ENCODE measurements at places on chromosomes 2 and 18.
A peak's percentile ranks its signal among the peaks of the same experiment; 100 is the strongest.

- no peak for DNase-seq
These were observed 34.1 kb downstream of the INO80D start for GRCh38 chr2:206051912-206052311.

DNA sequence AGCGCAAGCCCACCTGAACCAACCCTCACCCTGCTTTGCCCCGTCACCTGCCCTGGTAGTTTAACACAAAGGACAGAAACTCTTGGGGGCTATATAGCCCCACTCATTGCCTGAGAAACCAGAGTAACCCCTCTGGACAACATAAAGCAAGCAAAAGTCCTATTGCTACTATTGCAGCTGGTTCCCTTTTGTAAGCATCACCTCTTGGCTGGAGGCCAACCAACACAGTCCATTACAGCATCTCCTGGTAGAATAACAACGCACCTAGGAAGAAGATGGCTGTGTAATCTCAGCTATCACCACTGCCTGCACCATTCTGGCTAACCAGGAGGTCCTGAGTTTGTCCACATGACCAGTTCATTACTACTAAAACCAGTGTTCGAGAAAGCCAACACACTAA lies 36.4 kb downstream of the FLACC1 start:
- DNase-seq, result no peak

- no peak for DNase-seq
These were observed 174.7 kb downstream of the LPIN1 start for GRCh38 chr2:11920993-11921583.

- DNase-seq, result no peak
These were observed 20.0 kb upstream of the LANCL1 start for GRCh38 chr2:210496512-210496911.

DNA sequence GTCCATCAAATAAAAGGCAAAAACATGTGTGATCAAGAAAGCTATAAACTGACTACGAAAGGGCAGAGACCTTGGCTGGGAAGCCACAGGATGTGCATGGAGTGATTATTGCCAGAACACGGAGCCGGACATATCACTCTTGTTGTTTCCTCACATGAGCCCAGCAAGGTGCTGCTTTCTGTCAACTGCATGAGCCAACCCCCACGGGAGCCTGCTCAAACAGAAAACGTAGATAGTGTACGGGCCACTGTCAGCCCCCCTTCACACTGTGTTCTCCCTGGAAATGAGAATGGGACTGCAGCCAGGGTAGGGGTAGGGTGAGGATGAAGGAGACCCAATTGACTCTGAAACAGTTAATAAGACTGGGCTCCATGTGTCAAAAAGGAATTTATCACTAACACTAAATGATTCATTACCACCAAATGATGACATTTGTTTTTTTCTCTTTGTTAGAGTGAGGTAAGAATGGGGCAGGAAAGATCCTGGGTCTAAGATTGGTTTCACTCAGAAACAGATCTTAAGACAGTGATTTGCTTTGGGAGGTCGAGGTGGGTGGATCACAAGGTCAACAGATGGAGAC lies 235.8 kb downstream of the MREG start:
- no peak for DNase-seq

DNA sequence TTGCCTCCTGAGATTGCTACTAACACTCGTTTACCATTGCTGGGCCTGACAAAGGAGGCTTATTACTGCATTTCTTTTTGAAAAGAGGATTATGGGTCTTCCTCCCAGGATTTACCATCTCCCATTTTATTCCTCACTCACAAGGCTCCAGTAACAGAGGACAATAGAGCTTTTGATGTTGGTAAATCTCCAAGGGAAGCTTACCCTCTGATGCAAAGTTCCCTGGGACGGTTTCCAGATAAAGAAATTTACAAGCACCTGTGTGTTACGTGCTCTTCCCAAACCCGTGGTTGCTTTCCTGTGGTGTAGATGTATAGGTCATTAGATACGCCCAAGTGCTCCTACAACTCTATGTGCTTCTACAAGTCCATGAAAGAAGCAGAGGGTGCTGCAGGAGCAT lies 17.1 kb downstream of the VSNL1 start:
- DNase-seq, result no peak

DNA sequence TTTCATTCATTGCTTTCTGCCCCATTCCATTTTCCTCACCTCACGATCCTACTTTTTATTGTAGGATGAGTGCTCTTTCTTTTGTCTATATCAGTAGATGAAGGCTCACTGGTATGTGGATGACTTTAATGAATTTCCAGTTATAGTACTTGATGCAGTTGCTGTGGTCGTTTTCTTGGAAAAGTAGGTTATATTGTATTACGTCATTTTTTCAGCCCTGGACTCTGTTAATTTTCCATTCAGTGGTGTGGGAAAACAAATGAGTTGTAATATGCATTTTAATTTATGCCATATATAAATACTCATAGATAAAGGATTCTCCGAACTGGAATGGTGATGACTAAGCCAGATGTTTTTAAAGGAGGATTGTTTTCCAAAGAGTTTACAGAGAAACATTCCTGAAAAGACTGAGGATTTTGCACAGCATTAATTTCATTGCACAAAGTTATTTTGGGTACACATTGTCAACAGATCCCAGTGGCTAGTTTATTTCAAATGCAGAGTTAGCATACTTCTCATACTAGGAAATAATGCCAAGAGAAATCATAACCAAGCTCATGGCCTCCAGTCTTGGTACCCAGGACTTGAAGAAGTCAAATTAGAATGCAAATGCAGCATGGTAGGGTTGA lies 189.7 kb downstream of the PAX3 start:
- DNase-seq, result no peak

GRCh38 chr2:159459279-159459678 lies 157.1 kb downstream of the BAZ2B start:
- DNase-seq, result no peak

- peak; percentile 46 for DNase-seq
These were observed 175.5 kb downstream of the AGAP1 start for GRCh38 chr2:235669269-235669831.

DNA sequence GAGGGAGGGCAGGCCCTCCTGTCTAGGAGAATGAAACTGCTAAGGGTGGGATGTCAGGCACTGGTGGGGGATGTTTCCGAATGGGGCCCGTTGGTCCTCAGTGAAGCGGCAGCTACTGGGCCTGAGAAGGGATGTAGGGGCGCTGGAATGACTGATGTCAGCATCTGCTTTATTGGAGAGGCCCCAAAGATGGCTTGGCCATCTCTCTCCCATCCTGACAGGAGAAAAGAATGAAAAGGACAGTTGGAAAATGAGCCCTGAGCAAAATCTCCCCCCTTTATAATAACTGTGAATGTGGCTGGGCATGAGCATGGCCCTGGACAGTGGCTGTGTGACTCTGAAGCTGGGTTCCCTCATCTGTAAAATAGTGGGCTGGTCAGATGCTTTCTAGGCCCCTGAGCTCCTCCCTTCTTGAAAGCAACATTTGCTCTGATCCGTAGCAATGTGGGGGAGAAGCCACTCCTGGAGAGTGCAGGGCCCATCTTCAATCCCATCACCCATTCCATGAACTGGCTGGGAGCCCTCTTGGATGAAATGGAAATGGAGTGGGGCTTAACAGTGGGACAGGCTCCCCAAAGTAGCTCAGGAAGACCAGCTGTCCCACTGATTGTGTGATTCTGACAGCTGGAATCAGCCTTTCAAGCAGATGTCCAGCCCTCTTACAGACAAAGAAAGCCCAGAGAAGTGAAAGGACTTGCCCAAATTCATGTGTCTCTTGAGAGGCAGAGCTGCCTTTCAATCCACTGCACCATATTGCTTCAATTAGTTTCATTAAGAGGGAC lies 232.7 kb upstream of the SMAD2 start:
- no peak for DNase-seq

GRCh38 chr2:51014759-51015158 lies 17.2 kb downstream of the NRXN1 start:
- DNase-seq, result no peak

DNA sequence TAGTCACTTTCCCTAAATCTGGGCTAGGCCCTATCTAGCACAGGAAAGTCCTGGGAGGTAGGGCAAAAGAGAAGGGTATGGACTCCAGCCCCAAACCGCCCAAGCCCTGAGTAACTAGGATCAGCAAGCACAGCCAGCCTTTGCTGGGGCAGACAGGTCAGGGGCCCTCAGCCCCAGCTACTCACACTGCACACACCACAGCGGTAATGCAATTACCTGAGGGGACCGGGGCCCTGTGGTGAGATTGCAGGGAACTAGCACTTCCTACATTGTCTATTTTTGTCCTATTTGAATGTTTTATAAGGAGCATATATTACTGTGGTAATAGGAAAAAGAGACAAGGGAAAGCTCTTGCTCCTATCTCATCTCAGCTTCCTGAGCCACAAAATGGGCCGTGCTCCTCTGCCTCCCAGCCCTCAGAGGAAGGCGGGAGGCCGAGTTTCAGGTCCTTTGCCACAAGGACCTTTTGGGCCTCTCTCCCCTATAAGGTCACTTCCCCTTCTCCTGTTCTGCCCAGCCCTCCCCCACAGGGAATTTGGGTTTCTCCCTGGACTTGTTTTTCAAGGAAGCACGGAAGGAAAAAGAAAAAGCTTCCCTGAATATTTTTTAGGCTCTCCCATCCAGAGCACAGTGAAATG lies 20.5 kb downstream of the RAB11FIP5 start:
- no peak for DNase-seq

GRCh38 chr2:176121190-176122051 lies 1.1 kb upstream of the HOXD9 start:
- no peak for DNase-seq

- DNase-seq, result no peak
These were observed 162.6 kb upstream of the FN1 start for GRCh38 chr2:215598376-215598975.

- DNase-seq, result no peak
These were observed 83.7 kb upstream of the B3GNT2 start for GRCh38 chr2:62112179-62112578.

- no peak for DNase-seq
These were observed 18.6 kb downstream of the BUB1 start for GRCh38 chr2:110659248-110659647.

- DNase-seq, result no peak
These were observed 10.5 kb upstream of the DCTN1 start for GRCh38 chr2:74390606-74391005.

GRCh38 chr2:230347659-230348305 lies 20.8 kb downstream of the SP140L start:
- no peak for DNase-seq

GRCh38 chr2:127516041-127516762 lies 10.1 kb downstream of the IWS1 start:
- no peak for DNase-seq

DNA sequence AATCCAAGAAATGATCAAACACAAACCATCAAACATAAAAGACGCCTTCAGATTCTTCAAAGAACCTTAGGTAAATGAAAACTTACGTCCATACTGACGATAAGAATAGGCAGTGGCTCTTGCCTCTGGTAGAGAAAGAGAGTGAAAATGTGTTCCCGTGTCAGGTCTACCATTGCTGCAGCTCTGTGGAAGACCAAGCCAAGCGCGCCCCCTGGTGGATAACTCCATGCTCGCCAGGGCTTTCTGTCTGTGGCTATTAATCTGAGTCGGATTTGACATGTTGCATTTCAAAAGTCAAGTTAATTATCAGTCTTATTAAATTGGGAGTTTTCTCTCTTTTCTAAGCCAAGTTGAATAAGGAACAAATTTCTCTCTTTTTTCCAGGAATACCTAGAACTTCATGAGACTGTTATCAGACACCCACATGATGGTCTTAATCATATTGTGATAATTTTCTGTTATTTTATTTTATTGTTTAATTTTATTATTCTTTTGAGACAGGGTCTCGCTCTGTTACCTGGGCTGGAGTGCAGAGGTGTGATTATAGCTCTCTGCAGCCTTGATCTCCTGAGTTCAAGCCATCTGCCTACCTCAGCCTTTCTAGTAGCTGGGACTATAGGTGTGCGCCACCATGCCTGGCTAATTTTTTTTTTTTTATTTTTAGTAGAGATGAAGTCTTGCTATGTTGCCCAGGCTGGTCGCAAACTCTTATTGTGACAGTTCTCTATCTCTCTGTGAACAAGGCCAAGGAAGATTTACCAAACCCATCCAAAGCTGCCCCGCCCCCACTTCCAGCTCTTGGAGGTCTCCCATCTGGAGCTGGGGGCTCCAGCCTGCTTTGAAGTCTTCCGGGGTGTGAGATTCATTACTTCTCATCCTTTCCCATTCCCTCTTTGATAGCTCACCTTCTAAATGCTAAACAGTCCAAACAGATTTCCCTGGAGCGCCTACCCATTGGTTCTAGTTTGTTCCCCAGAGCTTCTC lies 15.8 kb upstream of the ZAP70 start:
- peak; percentile 87 for DNase-seq

- DNase-seq, result no peak
These were observed 90.7 kb downstream of the NCKAP5 start for GRCh38 chr2:133477616-133477990.

DNA sequence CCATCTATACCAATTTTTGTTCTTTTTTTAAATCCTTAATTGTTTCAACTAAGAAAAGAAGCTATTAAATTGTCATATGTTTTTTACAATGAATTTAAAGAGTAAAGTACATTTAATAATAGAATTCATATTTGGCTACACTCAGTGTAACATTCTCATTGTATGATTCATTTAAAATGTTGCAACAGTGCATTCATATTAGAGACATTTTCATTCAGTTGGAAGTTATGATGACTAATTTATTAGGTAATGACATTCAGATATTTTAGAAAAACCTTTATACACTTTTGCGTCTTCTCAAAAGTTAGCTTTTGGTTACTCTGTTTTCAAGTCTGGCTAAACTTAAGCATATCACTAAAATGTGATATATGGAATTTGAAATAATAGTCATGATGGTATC lies 887.5 kb upstream of the NRXN1 start:
- no peak for DNase-seq
